Adipocyte (in vitro differentiated cells): ENCODE measurements at places on chromosomes 11 and 22.

DNA sequence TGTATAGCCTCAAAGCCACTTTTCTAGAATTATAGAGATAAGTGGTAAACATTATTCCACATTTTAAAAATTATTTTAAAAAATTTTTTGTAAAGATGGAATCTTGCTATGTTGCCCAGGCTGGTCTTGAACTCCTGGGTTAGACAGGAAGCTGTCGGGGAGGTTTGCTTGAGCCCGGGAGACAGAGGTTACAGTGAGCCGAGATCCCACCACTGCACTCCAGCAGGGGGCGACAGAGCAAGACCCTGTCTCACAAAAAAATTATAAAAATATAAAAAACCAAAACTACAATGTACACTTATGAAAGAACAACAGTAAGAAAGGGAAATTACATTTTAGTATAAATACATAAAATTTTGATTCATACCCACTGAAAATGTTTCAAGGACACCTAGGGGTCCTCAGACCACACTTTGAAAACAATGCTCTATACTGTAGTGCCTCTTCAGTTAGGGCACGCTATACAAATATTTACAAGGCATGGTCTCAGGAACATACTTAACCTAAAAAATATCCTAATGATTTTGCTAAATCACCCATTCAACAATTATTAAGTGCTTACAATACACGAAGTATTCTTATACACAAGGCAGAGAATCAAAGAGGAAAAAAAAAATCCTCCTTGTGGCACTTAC is 111.2 kb downstream of the MRTFA start:
- DNase-seq, result peak; percentile 75

- DNase-seq, result no peak
Measured at GRCh38 chr11:78830277-78830819, 255.7 kb upstream of the NARS2 start.

DNA sequence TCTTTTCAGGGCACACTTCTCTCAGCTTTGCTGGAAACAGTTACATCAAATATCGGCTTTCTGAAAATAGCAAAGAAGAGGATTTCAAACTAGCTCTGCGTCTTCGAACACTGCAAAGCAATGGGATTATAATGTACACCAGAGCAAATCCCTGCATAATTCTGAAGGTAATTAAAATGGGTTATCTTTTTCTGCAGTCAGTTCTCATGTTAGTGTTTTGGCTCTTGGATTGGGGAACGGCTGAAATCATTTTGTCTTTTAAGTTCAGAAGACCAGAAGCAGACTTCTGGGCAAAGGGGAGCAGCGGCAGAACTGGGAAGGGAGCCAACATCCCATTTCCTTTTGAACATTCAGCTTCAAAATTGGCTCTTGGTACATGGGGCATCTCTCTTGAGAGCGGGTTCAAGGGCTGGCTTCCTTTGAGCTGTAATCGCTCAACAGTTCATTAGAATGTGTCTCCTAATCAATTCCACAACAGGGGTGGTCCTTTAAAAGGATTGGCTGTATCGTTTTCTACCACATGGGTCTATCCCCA is 110.2 kb upstream of the MTNR1B start:
- no peak for DNase-seq

- peak; percentile 17 for DNase-seq
Measured at GRCh38 chr11:9004183-9004926, 554 bp upstream of the NRIP3 start.

- no peak for DNase-seq
Measured at GRCh38 chr11:17526326-17526725, 17.9 kb downstream of the USH1C start.

DNA sequence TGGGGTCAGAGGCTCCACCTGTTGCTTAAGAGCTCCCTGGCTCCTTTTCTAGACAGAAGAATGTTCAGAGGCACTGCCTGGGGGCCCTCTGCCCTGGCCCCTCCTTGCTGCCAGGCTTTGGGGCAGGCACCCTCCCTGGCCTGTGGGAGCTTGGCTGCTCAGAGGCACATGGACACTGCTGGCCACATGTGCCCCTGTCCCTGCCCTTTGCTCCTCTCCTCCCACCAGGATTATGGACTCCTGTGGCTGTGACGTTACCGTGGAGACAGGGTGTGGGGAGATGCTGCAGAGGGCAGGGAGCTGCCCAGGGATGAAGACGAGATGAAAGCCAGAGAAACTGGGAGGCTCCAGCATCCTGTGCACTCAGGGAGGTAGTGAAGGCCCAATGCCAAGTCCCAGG is 14.7 kb downstream of the DRD2 start:
- no peak for DNase-seq

GRCh38 chr11:83355391-83355790 is 69.2 kb upstream of the CCDC90B start:
- no peak for DNase-seq

GRCh38 chr11:100640646-100641045 is 46.4 kb upstream of the ARHGAP42 start:
- DNase-seq, result peak; percentile 45

- DNase-seq, result no peak
Measured at GRCh38 chr11:69562816-69563215, 78.1 kb upstream of the CCND1 start.

DNA sequence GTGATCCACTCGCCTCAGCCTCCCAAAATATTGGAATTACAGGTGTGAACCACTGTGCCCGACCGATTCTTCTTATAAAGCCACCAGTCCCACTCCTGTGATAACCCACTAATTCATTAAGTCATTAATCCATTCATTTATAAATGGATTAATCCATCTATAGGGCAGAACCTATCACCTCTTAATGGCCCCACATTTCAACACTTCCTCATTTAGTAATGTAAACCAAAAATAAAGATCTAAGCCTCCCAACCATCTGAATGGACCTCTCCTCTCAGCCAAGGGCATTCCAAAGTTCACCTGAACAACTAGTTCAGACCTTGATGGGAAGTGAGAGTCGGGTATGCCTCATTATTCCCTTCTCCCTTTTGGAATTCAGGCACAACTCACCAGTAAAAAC is 9.9 kb upstream of the MRPL11 start:
- no peak for DNase-seq
